ENCODE measurements at places on chromosomes 16 and 17.

- no peak for DNase-seq
Measured at GRCh38 chr17:2795441-2796163, 636 bp upstream of the RAP1GAP2 start.

DNA sequence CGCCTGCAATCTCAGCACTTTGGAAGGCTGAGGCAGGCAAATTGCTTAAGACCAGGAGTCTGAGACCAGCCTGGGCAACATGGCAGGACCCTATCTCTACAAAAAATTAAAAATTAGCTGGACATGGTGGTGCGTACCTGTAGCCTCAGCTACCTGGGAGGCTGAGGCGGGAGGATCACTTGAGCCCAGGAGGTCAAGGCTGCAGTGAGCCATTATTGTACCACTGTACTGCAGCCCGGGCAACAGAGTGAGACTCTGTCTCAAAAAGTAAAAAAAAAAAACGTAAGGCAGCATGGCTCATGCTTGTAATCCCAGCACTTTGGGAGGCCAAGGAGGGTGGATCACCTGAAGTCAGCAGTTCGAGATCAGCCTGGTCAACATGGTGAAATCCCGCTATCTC lies 263.6 kb downstream of the PARN start:
- DNase-seq: no peak

DNA sequence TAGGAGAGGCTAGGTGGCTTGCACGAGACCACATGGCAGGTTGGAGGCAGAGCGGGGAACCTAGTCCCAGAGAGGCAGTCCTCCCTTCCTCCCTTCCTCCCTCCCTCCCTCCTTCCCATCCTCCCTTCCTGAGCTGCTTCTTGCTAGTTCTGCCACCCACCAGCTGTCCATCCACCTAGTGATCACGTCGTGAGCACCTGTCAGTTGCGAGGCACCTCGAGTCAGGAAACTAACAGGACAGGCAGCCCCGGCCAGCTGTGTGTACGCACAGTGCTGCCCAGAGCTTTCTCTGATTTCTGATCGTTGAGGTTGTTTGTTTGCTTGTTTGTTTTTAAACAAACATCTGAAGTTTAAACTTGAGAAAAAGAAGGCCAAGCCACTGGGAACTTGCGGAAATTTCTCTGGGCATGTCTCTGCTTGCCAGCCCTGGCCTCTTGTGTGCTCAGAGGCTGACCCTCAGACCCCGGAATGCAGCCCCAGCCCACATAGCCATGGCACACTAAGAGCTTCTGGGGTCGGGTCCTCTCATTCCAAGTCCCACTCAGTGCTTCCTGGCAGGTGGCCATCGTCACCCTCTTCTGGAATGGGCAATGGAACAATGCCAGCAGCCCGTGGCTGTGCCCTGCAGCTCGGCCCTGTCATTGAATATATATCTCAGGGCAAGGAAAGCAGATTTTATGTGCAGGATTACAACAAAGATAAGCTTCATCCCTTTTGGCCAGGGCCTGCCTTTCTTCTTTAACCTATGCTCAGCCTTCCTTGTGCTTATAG lies 174.0 kb downstream of the KATNIP start:
- DNase-seq: no peak

DNA sequence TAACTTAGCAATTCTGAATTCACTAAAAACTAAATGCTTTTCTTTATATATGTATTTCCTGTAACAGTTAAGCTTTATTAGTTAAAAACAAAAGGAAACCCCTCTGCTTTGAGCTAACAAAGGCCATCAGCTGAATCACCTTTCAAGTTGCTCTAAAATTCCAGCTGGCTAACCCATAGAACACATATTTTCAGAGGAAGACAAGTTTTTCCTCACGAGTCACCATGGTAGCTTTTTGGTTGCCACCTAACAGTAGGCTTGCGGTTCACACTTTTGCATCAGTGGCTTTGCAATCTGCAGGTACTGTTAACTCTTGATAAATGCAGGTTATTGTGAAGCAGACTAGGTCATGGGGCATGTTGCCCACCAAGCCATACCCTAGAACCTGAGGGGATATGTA lies 57.6 kb upstream of the IRX5 start:
- no peak for DNase-seq

DNA sequence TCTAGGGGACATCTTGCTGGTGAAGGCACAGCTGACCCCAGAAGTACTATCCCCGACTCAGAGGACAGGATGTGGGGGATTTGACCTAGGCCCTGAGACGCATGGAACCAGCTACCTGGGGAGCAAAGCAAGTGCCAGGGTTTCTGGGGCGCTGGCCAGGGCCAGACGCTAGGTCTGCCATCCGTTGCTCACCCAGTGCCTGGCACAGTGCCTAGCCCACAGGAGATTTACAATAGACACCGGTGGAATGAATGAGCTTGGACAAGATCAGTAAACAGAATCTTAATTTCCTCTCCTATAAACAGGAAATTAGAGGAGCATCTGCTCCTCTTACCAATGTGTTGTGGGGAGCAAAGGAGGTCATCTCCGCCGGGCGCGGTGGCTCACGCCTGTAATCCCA lies 5.0 kb downstream of the RPRML start:
- no peak for DNase-seq

- DNase-seq: no peak
Measured at GRCh38 chr16:16004314-16004749, 54.9 kb downstream of the ABCC1 start.

DNA sequence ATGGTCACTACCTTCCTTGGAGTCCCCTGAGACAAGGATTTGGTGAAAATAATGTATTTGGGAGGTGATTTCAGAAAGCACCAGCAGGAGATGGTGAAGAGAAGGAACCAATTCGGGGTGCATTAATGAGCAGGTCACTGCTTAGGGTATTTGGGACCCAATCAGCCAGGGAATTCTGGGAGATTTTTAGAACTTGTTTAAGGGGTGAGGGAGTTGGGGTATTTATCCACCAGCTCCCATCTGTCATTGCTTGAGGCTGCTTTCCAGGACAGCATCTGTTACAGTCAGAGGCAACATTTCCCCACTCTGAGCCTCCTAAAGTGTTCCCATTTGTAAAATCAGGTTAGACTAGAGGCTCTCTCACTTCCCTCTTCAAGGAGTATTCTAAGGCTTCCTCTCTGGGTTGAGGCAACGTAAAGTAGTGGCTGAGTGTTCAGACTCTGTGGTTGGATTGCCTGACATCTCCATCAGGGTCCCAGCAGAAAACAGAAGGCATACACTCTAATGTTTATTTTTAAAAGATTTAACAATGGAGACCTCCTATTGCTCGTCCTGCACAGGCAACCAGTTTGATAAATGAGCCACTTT lies 60.9 kb downstream of the CLEC19A start:
- DNase-seq: no peak

DNA sequence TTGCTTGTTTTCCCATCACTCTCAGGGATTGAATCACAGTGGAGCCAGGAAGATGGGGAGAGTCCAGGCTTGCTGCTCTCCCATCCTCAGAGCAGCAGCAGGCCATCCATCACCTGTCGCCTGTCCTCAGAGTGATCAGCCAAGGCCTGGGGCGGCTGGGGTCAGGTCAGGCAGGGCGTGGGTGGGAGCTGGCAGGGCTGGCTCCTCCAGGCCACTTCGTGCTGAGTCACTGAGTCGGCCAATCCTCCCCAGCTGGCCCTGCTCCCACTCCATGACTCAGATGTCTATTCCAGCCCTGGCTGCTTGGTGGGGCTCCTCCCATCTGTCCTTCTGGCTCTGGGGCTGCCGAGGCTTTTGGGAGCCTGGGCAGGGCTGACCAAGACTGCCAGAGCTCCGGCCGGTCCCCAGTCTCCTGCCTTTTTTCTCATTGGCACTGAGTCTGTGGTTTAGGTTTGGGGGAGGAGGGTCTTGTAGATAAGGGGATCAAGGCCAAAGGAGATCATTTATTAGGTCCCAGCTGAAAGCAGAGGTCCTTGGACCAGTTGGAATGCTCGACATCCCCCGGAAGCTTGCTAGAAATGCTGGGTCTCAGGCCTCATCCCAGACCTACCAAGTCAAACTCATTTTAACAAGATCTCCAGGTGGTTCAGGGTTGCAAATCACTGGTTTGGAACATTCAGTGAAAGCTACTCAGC lies 72.7 kb downstream of the ABCC1 start:
- DNase-seq: no peak

GRCh38 chr16:79163691-79164387 lies 436.7 kb downstream of the MAF start:
- no peak for DNase-seq

DNA sequence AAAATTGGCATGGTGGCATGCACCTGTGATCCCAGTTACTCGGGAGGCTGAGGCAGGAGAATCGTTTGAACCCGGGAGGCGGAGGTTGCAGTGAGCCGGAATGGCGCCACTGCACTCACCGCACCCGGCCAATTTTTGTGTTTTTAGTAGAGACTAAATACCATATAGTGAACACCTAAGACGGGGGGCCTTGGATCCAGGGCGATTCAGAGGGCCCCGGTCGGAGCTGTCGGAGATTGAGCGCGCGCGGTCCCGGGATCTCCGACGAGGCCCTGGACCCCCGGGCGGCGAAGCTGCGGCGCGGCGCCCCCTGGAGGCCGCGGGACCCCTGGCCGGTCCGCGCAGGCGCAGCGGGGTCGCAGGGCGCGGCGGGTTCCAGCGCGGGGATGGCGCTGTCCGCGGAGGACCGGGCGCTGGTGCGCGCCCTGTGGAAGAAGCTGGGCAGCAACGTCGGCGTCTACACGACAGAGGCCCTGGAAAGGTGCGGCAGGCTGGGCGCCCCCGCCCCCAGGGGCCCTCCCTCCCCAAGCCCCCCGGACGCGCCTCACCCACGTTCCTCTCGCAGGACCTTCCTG lies at the start of gene HBQ1:
TSS of gene HBQ1 (plus strand) at position 359 of the 575 bp plus-strand sequence. CDS start at position 387, 28 bp downstream.
- DNase-seq: no peak

DNA sequence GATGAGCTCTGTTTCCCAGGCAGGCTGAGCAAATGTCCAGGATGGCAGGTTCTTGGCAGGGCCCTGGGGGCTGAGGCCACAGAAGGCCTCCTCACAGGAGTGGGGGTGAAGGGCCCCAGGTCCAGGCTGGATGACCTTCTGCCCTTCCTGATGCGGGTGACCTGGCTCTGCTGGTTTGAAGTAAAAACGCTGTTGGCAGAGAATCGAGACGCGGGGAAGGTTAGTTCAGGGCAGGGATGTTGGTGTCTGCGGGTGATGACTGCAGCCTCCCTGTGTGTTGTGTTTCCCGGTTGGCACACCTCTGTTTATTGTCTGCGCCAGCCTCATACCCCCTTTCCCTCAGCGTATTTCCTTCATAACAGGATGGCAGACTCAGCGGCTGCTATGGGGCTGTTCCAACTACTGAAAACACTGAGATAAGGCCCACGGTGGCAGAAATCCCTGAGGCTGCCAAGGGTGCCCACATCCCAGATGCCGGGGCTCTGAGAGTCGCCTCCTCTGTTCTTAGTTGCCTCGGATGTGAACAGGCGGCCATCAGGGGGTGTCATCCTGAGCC lies 104.6 kb downstream of the METRNL start:
- DNase-seq: no peak

DNA sequence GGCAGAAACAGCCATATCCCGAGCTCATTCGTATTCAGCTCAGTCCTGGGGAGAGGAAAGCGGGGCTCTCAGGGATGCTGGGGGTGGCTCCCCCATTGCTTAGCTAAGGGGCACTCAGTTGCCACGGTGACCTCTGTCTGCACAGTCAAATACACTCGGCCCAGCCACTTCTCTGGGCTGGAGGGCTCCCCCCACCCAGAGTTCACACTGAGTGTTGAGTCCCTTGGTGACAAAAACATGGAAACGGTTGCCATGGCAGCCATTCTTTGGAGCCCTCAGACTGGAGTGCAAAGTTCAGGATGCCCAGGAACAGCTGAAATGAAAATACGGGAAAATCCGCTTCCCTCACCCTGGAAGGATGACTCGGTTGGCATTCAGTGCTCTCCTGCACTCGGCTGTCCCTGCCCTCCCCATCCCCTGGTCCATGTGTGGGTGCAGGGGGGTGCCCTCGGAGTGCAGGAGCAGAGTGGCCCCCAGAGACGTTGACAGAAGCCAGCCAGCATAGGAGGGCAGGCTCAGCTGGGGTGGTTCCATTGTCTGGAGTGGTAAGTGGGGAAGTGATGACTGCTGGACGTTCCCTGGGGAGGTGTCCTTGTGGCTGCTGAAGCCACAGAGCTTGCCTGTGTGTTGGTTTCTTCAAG lies 216.5 kb downstream of the NTN1 start:
- no peak for DNase-seq

DNA sequence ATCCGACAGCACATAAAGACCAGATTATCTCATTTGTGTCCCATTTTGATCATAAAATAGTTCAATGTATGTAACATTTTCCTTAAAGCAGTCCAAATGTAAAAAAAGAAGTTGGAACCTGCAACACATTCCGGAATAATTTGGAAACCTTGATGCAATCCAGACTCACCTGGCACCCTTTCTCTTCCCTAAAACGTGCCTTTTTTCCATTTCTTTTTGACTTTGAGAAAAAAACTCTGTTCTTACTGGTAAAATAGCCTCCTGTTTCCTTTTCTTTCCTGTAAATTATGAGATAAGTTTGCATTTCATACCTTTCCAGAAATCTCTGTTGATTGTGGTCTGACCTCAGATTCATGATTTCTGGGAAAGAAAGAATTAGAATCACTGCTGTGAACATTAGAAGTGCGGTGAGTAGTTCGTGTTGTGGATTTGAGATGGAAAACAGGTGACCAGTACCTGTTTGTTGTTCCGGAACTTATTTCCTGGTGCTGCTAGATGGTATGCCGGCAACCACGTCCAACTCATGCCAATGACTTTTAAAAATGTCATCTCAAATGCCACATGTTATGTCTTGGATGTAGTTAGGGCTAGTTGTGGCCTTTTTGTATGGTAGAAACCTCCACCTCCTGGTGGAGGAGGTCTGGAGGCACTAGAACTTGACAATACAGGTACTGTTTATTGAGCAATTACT lies 108.1 kb downstream of the SOCS1 start:
- DNase-seq: no peak

- no peak for DNase-seq
Measured at GRCh38 chr16:75614066-75614897, 8.8 kb downstream of the ADAT1 start.

- DNase-seq: no peak
Measured at GRCh38 chr17:67562005-67562404, 155.7 kb upstream of the NOL11 start.

DNA sequence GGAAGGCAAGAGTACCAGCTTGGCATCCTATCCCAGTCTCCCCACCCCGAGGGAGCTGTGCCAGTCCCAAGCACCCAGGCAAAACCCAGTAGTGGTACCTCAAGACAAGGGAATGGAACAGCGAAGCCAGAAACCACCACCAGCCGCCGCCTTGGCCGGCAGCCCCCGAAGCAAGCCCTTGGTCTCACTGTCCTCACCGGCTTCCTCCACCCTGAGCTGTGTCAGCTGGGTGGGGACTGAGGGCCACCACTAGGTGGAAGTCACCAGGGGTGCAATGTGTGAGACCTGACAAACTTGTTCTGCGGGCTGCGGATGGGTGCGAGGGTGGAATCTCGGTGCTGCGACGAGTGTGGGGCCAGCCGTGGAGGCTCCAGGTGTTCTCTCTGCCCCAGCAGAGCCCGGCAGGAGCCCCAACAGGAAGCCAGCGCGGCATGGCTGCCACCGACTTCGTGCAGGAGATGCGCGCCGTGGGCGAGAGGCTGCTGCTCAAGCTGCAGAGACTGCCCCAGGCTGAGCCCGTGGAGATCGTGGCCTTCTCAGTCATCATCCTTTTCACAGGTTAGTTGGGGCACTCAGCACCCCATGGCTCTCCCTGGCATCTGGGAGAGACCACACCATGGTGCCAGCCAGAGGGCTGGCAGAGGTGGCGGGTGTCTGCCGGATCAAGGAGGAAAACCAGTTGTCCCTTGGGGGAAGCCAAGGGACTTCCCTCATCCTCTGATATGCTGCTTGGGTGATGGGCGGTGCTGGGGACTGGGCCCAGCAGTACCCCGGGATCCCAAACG lies 6.7 kb downstream of the SMIM5 start:
- DNase-seq: no peak

- DNase-seq: peak; percentile 38
Measured at GRCh38 chr17:46212634-46213435, 19.6 kb upstream of the KANSL1 start.
